ENCODE measurements at places on chromosomes 13 and 19.

- no peak for DNase-seq
Measured at GRCh38 chr13:42812316-42812715, 30.9 kb downstream of the FAM216B start.

GRCh38 chr13:34161931-34162543 lies 344.1 kb downstream of the RFC3 start:
- DNase-seq, result peak; percentile 88

DNA sequence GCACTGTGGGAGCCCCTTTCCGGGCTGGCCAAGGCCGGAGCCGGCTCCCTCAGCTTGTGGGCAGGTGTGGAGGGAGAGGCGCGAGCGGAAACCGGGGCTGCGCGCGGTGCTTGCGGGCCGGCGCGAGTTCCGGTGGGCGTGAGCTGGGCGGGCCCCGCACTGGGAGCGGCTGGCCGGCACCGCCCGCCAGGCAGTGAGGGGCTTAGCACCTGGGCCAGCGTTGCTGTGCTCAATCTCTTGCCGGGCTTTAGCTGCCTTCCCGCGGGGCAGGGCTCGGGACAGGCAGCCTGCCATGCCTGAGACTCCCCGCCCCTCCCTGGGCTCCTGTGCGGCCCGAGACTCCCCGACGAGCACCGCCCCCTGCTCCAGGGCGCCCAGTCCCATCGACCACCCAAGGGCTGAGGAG lies 405.2 kb upstream of the PRR20A start:
- DNase-seq, result no peak

- no peak for DNase-seq
Measured at GRCh38 chr13:106489849-106490568, 45.5 kb downstream of the EFNB2 start.

- DNase-seq, result no peak
Measured at GRCh38 chr13:29961036-29961670, 110.7 kb upstream of the UBL3 start.

DNA sequence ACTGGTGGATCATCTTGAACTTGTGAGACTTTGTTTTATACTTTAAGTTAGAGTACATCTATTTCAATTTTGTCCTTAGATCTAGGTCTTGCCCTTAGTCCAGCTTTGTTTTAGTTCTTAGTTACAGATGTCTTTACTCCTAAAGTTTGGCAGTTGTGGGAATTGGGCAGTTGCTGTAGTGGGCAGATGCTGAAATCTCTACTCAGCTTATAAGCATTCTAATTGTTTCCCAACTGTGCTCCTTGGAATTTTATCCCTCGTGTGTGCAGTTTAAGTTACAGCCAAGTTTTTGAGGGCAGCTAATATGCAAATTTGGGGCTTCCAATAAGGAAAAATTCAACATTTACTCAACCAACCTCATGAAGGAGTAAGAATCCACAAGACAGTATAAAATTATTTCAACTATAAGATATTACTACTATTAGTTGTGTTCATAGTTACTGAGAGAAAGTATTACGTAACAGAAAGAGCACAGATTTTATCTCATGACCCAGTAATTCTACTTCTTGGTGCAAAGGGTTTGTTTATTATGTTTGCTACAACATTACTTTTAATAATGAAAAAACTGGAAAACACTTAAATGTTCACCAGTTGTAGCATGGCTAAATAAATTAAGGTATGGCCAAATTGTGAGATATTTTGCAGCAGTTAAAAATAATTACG lies 32.9 kb downstream of the CCDC122 start:
- no peak for DNase-seq

GRCh38 chr13:51328488-51328887 lies 11.0 kb upstream of the SERPINE3 start:
- no peak for DNase-seq

DNA sequence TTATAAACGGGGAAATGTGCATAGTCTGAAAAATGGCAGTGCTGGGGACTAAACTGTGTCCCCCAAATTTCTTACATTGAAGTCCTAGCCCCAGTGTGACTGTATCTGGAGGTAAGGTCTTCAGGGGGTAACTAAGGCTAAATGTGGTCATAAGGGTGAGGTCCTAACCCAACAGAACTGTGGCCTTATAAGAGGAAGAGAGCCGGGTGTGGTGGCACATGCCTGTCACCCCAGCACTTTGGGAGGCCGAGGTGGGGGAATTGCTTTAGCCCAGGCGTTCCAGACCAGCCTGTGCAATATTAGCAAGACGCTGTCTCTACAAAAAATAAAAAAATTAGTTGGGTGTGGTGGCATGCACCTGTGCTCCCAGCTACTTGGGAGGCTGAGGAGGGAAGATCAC lies 17.8 kb downstream of the PROZ start:
- DNase-seq, result no peak

- DNase-seq, result no peak
Measured at GRCh38 chr19:7928741-7929701, 3.1 kb upstream of the CTXN1 start.

- no peak for DNase-seq
Measured at GRCh38 chr19:28859811-28860210, 353.1 kb downstream of the UQCRFS1 start.

DNA sequence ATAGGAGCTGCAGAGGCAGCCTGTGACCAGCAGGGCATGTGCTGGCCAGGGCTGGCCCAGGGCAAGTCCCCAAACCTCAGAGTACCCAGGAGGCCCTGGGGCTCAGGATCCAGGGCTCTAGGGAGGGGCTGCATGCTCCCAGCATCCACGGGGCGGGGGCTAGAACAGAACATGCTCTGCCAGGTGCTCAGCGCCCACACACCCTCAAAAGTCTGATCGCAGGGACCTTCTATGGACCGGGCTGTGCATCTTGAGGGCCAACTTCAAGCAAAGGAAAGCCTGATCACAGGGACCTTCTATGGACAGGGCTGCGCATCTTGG lies 33.5 kb downstream of the ELL start:
- no peak for DNase-seq

DNA sequence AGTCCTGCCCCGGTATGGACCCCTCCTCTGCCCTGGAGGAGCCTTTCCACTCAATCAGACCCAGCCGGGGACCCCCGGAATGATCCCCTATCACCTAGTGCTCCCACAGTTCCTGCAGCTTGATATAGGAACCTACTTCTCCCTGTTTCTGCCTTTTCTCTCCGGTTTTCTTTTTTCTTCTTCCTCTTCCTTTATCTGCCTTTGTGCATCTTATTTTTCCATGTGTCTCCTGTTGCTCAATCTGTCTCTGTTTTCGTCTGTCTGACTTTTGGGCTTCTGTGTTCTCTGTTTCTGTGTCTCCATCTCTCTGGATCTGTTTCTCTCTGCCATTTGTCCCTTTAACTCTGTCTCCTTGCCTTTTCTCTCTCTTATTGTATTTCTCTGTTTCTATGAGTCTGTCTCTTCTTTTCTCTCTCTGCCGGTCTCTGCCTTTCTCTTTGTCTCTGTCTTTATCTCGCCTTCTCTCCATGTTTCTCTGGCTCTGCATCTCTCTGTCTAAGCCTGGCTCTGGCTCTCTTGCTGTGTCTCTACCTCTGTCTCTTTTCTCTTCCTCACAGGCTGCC lies 10.0 kb downstream of the MEGF8 start:
- DNase-seq, result no peak

DNA sequence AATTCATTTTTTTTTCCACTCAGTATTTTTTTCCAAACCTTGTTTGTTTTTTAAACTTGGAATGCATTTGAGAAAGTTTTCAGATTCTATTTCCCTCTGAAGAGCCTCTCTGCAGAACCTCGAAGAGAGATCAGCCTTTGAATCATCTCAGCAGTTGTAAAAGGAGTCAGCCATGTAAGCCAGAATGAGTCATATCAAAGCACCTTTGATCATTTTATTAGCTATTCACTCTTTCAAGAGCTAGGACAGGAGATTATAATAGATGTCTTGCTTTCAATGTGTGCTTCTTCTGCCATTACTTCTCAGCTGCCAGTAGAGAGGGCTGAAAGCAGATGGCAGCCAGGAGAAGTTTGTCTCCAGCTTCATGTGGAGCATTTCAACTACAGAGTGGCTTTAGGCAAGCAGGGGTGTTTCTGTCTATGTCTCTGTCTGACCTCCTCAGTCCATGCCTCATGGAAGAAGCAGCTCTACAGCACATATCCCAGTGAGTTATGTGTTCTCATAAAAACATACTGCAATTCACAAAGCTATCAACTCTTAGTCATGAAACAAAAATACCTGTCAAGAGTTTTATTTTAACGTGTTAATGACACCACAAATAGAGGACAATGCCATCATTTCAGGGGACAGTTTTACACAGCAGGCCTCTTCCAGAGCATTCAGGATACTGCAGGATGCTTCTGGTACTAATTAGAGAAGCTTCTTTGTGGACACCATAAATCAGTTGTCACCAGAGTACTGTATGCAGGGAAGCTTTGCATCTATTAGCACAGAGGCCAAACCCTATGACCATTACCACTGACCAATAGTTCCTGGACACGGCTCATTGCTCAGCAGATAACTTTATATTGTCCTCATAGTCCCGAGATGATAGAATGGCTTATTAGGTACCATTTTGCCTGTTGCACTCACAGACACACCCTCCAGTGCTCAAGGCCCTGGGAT lies 94.3 kb downstream of the NHLRC3 start:
- DNase-seq, result peak; percentile 28

DNA sequence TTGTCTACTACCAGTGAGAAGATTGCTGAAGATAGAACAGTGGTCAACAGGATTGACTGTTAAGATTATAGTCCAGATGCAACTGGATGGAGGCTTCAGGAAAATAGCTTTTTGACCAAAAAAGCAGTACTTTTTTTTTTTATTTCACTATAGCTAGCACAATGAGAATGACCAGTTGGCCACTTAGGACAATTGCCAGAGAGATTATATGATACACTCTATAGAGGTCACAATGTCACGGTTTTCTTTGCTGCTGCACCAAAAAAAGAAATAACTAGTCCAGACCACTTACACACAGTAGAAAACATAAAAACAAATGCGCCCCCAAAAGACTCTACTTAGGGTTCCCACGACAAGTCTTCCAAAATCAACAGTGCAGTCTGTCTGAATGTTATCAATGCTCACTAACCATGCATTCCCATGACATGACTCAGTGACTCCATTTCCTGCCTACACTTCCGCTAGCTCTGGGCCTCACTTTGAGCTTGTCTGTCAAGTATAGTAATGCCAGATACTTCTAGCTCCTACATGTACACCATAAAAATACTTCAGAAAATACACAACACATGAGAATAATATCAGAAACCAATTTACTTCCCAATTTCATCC lies 209.1 kb upstream of the STARD13 start:
- no peak for DNase-seq

- DNase-seq, result no peak
Measured at GRCh38 chr13:100715604-100716003, 41.0 kb upstream of the TMTC4 start.

GRCh38 chr13:64912141-64912540 lies 2318.0 kb downstream of the PCDH9 start:
- DNase-seq, result no peak

DNA sequence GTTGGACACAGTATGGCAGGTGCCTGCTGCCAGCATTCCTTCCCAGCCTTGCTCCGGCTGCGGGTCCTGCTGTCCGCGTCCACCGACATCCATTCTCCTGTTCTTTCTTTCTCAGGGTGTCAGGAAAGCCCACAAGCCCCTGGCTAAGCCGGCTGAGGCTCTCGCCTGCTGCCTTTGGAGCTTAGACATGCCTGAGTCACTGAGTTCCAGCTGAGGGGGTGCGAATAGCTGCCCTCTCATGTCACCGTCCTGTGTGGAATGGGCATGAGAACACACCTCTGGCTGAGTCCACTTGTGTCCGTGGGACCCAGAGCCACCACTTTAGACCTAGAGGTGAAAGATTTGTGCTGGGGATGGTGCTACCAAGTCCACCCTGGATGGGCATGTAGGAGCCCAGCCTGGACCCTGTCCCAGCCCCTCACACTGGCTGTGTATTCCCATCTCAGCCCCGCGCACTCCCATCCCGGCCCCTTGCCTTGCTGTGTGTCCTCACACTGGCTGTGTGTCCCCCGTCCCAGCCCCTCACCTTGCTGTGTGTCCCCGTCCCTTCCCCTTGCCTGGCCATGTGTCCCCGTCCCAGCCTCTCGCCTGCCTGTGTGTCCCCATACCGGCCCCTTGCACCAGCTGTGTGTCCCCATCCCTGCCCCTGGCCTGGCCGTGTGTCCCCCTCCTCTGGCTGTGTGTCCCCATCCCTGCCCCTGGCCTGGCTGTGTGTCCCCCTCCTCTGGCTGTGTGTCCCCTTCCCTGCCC lies 24.6 kb upstream of the IRS2 start:
- no peak for DNase-seq

- DNase-seq, result no peak
Measured at GRCh38 chr13:61531383-61532065, 115.9 kb upstream of the PCDH20 start.

GRCh38 chr13:45773236-45773635 lies 71.1 kb downstream of the CBY2 start:
- peak; percentile 11 for DNase-seq

DNA sequence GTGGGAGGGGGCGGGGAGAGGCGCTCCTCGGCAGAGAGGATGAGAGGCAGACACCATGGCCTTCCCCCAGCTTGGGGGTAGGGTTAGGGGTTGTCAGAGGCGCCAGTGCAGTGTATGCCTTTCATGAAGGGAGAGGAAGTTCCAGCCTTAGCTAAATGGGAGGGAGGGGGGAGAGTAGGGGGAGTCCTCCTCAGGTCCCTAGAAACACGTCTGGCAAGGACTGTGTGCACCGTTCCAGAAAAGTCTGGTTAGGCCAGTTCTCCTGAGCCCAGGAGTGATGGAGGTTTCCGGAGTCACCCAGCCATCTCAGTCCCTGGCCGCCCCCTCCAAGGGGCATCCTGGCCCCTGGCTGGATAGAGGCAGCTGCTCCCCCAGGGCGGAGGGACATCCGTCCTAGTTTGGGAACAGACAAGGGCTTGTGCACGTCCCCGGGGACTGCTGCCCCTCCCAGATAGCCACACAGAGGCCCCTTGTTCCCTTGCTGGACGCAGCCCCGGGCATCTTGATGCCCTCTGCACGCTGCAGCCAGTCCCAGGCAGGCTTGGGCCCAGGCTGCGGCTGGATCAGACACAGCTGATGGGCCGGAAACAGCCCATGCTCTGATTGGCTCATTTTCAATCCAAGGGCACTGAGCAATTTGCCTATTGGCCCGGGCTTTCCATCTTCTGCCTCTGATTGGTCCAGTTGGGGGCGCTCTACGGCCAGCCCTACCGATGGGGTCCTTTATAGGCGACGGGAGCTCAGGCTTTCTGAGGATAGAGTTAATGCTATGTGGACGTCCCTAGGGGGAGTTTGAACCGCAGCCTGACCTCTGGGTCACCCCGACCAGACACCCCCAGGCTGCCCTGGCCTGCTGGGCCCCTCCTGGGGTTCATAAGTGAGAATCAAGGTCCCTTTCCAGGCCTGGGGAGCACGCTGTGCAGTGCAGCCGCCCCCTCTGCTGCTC lies 3.8 kb downstream of the S1PR2 start:
- no peak for DNase-seq

GRCh38 chr13:41780715-41781706 lies 179.9 kb downstream of the VWA8 start:
- no peak for DNase-seq

DNA sequence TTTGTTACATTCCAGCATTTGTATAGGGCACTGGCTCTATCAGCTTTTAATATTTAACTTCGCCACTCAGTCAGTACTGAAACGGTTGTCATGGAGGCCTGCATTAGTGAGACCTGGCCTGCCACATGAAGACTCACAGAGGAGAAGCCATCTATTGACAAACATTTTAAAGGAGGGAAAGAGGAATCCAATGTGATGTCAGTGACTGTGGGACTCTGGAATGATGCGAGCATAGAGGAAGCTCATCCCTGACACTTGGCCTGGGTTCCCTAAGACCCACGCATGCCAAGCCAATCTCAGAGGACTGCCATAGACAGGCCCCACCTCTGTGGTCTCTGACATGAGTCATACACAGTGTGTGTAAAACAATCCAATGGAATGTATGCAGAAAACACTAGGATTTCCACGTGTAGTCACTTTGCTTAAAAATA lies 7.9 kb upstream of the DPY19L3 start:
- DNase-seq, result no peak

GRCh38 chr13:60511637-60512036 lies 114.6 kb downstream of the TDRD3 start:
- no peak for DNase-seq

All from DMS153 (cell line).